ENCODE measurements at places on chromosomes 11 and 22. TPM values are rescaled to one million over a fixed set of nuclear protein-coding genes. Genes with fewer than 3 reads are reported as not detected.

GRCh38 chr11:62472063-62472884 is 53.4 kb downstream of the SCGB1A1 start:
- no peak for DNase-seq

DNA sequence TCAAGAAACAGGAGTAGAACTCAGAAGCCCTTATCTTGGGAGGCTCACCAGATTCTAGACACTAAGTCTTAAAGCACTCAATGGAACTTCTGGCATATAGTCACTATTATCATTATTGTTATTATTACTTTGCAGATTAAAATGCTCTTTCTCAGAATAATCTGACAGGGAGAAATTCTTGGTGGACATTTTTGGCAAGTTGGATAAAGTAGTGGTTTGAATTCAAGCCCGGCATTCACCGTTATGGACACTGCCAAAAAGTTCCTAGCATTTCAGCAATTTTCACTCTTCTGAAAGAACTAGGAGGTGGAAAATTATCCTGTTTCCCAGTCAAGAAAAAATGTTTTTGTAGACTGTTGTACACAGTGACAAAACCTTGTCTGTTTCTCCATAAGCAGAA is 179.6 kb upstream of the ISX start:
- no peak for DNase-seq

- DNase-seq, result no peak
Measured at GRCh38 chr11:46273511-46274205, 3.8 kb upstream of the CREB3L1 start.

DNA sequence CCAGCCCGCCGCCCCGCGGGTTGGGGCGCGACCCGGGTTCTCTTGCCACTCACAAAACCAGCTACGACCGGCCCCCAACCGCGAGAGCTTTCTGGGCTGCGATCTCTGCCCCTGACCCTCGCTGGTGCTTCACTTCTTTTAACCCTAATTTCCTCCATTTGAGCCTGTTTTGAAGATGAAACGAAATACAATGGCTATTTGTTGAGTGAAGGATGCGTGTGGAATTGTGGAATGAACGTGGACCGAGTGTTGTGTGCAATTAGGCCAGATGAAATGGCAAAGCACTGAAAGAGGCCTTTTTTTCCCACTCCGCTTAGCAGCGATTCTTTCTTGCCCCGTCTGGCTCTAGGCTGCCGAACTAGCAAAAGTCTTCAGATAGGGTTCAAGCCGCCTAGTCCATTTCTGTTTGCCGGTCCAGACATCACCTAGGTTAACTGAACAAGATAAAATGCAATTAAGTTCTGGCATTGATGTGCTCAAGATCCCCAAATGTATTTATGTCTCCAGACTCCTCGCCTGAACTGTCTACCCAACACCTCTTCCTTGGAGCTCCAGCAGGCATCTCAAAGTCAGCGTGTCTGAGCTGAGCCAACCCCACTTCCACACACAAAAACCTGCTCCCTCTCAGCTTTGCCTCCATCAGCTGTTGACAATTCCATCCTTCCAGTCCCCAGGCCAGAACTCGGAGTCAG is 471 bp upstream of the TMEM184B start:
- no peak for DNase-seq

GRCh38 chr11:64186492-64187165 is 658 bp downstream of the STIP1 start:
- DNase-seq, result peak; percentile 44

DNA sequence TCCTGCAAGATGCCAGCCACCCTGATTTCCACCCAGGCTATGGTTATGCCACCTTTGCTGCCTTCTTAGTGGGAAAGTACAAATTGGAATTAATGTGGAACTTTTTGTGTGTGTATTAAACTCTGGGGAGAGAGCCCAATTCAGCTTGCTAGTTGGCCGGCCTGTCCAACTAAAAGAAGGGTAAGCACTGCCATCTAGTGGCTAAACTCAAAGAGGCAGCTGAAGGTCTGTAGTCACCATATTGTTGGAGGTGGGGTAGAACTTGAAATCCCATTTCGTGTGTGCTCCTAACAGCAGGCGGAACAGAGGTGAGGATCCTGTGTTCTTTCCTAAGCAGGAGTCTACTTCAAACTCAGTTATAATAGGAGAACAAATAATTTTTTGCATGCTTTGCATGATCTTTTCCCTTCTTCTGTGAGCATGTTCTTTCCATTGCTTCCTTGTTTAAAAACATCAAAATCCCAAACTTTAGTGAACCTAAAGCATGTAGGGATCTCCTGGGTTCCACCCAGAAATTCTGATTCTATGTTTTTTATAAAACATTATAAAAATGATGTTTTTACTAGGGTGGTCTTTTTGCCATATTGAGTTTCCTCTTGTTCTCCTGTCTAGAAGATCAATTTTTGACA is 138.8 kb upstream of the SORL1-AS1 start:
- DNase-seq, result peak; percentile 86

DNA sequence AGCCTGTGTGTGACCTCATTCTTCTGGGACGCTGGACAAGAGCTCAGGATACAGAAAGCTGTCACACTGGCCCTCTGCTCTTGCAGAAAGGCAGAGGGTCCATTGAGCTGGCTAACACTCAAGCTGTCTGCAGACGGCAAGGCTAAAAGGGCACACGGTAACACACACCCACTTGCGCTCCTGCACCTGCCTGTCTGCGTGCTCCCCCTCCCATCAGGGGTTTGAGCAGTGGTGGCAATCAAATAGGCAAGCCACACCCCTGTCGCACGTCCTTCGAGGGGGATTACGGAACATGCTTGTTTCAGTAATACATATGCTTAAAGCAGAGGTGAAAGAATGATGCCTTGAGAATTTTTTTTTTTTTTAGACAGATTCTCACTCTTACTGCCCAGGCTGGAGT is 7.1 kb upstream of the QSER1 start:
- DNase-seq, result no peak

- no peak for DNase-seq
Measured at GRCh38 chr11:107695446-107695845, 16.4 kb downstream of the SLN start.

Gene SEC14L6
- not detected for total RNA-seq

GRCh38 chr11:94125407-94126115 is 3.1 kb upstream of the PANX1 start:
- DNase-seq, result no peak

All from B cell (primary cell).